Daoy (cell line): ENCODE measurements at places on chromosomes 6 and 20.

- DNase-seq, result no peak
These were observed 80.8 kb downstream of the SCML4 start for GRCh38 chr6:107743311-107743710.

DNA sequence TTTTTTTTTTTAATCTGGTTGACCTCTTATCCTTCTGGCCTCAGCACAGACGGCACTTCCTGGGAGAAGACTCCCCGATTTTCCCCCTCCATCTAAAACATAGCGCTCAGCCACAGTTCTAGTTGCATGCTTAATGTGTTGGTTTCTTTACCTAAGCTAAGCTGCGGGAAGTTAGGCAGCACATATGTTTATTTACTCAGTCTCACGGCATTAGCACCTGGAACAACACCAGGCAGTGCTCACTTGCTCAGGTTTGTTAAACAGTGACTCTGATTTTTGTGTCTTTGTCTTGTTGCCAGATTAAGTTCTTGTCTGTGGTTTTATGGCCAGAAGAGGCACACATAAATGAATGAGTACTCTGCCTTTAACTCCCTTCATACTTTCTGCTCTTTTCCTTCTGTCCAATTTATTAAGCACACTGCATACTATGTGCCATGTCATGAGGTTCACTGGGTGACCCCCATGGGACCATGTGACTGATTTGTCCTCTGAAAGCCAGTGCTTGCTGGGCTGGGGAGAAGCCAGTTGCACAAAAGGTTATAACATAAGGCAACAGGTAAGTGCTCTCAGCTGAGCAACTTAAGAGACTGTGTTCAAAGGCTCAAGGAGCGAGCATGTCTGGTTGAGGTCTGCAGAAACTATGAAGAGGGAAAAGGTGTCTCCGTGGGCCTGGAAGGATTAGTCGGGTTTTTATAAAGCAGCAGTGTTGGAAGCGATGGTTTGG, 93.6 kb downstream of the RPP40 start:
- DNase-seq, result no peak

DNA sequence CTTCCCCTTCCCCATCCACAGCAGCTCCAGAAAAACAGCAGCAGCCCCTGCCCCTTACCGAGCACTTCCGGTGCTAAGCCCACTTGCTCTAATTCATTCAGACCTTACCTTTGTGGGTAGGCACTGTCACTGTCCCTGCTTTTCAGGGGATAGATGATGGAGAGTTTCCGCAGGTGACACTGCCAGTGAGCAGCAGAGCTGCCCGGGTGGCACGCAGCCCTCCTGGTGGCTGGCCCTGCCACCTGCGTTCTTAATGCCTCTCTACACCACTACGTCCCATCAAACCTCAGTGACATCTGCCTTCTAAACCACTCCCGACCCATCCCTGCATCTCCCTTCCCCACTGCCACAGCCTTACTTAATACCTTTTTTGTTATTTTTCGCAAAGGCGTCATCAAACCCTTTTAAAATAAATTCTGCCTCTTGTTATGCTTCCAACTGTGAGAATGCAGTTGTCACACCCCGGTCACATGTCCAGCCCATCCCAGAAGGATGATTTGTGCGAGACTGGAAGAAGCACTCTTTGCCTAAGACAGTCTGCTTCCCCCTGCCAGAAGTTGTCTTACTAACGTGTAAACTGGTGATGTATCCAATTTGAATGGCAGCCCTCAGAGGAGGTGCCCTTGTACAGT, 89.7 kb downstream of the NFATC2 start:
- no peak for DNase-seq

DNA sequence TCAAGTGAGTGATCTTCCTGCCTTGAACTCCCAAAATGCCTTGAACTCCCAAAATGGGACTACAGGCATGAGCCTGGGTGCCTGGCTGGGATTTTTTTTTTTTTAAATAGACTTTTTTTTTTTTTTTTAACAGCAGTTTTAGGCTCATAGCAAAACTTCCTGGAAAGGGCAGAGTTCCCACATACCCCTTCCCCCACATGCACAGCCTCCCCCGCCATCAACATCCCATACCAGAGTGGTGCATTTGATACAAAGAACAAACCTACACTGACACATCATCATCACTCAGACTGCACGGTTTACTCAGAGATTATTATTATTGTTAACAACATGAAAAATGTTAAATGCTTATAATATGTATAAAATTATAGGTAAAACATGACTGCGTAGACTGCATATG, 26.0 kb downstream of the UQCC1 start:
- no peak for DNase-seq

- DNase-seq, result peak; percentile 30
These were observed 296.1 kb upstream of the FOXQ1 start for GRCh38 chr6:1015825-1016224.

DNA sequence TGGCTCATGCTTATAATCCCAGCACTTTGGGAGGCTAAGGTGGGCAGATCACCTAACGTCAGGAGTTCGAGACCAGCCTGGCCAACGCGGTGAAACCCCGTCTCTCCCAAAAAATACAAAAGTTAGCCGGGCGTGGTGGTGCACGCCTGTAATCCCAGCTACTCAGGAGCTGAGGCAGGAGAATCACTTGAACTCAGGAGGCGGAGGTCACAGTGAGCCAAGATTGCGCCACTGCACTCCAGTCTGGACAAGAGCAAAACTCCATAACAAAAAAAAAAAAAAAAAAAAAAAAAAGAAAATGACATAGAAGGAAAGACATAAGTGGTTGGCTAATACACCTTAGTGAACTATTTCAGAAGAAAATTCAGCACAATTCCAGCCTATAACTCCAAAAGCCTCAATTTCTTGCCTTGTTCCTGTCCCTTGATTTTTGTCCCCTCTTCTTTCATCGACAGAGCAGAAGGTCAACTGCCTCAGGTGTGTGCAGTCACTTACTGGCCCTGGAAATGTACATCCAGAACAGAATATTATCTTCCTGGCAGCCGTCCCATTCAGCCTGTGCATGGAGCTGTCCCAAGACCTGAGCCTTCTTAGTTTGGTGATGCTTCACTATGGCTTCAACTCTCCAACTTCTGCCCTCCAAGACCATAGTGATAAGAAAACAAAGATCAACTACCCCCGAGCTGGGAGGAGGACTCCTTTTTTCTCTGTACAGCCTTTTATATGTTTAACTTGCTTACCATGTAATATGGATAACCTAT, 117.6 kb downstream of the LY86 start:
- no peak for DNase-seq

GRCh38 chr6:15247500-15248450, 1.9 kb downstream of the JARID2 start:
- peak; percentile 62 for DNase-seq

GRCh38 chr20:24721891-24722568, 227.0 kb upstream of the CST7 start:
- DNase-seq, result no peak
